ENCODE measurements at places on chromosomes 16 and 17.

GRCh38 chr17:62816282-62816839 lies 8.2 kb upstream of the MARCHF10 start:
- DNase-seq: no peak

DNA sequence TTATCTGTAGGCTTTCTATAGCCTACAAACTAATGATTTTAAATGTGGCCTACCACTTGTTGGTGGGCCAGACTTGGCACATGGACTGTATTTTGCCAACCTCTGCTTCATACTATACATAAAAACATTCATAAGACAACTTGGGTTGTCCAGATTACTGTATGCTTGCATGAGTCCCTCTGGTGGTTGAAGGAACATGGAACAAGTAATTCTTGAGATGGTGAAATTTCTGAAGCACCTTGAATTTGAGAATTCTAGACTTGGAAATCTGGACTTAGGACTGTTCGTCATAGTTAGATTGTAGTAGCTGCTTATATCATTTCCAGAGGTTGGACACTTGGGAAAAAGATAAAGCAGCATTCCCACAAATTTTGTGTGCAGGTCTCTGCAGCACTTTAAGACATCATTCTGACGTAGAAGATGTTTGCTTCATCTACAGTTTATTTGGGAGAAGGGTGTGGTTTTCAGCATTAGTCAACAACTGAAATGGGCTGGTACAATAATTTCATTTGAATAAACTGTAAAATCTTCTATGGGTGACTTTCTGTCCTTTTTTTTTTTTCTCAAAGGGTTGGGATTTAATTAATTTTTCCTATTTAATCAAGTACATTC lies 31.2 kb downstream of the NFATC3 start:
- no peak for DNase-seq

DNA sequence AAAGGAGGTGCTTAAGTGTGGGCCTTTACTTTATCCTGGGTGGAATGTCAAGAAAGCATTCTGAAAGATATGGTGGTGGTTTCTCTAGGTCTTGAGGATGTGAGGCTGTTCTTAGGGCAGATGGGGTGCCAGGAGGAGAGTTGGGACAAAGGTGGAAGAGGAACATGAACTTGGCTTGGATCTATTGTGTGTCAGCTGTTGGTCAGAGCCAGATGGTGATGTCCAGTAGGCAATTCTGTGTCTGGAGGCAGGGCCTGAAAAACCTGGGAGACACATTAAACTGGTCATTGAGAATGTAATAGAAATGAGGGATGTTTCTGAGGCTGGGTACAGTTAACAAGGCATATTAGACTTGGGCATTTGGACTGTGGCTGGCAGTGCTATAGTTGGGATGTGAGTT lies 32.6 kb upstream of the RGS9 start:
- no peak for DNase-seq

DNA sequence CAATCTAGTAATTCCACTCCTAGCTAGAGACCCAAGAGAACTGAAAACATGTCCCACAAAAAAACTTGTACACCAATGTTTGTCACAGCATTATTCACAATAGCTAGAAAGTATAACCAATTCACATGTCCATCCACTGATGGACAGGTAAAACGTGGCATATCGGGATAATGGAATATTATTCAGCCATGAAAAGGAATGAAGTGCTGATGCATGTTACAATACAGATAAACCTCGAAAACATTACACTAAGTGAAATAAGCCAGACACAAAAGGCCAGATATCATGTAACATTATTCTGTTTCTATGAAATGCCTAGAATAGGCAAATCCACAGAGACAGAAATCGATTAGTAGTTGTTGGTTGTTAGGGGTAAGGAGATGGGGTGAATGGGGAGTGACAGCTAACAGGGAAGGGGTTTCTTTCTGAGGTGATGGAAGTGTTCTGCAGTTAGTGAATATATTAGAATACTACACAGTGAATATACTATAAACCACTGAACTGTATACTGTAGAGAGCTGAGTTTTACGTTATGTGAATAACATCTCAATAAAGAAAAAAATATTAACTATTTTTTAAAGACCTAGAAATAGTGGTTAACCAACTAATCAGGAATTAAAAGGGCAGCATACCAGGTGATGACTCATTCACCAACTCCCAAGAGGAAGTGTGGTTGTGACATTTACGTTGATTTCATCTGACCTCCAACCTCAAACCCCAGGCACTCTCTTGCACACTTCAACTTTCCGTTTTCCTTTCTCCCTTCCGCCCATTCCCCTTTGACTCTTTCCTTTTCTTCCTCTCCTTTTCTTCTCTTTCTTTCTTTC lies 48.6 kb downstream of the GAS7 start:
- no peak for DNase-seq

GRCh38 chr17:40341808-40342503 lies 22.6 kb downstream of the GJD3 start:
- no peak for DNase-seq

DNA sequence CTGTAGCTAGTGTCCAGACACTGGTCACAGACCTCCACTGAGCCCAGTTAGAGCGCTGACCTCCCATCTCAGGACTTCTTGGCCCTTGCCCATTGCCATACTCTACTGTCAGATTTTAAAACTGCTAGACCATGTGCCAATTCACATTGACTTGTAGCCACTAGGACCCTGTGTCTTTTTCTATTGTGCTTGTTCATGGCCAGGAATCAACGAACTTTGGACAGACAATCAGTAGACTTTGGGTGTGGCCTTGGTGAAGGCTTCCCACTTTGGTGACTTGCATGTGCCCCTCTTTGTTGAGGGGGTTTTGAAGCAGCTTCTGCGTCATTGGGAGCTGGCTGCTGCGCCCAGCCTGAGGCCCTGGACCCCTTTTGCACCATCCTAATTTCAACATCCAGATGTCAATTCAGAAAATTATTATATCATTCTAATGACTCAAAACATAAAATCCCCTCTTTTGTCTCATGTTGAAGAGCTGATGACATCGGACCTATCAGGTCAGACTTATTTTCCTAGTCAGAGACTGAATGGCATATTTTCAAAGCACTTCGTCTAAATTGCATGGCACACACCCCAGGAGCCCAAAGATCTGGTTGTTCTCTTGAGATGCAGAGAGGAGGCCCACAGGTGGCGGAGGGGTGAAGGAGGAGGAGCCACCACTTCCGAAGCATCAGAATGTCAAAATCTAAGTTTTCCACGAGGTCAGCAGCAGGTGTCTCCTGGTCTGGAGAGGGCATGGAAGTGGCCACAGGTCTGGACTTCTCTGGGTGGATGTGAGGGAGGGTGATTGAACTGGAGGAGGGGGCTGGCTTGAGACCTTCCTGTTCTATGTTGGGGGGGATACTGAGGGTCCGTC lies 93.4 kb upstream of the CBX4 start:
- no peak for DNase-seq

- DNase-seq: no peak
Observed at GRCh38 chr17:12987120-12987519, 30.7 kb downstream of the ELAC2 start.

DNA sequence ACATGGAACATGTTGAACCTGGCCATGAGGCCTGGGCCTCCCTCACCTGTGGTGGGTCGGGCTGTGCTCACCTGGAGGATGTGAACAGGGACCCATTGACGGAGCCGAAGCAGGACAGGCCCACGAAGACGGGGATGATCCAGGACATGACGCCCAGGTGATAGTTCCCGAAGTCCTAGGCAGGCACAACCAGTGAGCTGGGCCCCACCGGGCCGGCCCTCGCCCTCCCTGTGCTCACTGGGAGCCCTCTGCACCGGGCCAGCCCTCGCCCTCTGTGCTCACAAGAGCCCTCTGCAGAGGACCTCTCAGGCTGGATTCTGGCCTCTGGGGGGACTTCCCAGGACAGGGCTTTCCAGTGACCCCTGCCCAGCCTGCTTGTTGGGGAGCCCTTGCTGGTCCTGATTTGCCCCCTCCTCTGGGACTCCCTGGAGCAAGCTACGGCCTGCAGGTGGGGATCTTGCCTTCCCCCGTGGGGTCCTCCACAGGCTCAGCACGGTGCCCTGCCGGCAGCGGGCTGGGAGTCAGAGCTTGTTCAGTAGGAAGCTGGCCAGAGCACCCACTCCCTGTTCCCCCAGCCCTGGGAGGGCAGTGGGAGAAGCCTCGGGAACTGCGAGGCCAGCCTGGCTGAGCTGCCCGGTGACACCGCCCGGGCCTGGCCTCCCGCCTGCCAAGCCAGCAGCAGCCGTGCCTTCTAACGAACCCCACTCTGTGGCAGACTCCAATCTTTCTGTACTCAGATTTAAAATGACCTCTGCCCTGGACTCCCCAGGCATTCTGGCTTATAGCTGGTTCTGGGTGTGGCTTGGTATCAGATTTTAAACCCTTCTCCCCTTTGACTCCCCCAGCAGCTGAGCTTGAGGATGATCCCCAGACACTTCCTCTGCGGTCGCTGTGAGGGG lies 30.4 kb downstream of the SLC7A5 start:
- no peak for DNase-seq

GRCh38 chr16:1545044-1546040 lies 11.9 kb downstream of the TMEM204 start:
- DNase-seq: no peak

DNA sequence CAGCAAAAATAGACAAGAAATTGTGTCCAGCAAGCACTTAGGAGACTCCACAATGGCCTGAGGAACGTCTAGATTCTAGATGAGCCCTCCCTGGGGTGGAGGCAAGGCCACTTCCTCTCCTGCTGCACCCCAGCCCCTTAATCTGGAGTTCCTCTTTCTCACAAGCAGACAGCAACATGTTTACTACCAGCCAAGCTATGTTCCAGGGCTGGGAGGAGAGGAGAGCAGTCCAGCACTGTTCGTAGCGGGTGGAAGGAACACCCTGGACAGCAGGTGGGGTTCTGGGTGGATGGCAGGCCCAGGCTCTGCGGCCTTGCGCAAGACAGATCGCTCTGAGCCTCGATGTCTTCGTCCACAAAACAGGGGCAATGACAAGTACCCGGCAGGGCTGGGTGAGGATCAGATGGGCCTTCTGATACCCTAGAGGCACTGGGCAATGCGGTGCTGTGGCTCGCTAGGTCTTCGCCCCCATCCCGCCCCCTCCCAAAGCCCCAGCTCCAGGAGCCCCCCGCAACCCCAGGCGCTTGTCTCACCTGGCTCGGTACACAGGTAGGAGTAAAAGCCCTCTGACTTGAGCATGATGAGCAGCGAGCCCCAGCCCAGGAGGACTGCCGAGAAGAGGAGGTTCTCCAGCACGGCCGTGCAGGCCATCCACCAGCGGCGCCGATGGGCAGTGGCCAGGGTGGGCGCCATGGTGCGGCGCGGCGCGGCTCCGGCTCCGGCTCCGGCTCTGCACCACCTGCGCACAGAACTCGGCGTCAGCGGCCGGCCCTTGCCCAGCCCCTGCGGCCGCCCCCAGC lies 1.3 kb downstream of the SLC43A2 start:
- no peak for DNase-seq

GRCh38 chr17:82116246-82116645 lies 18.2 kb upstream of the FASN start:
- no peak for DNase-seq

DNA sequence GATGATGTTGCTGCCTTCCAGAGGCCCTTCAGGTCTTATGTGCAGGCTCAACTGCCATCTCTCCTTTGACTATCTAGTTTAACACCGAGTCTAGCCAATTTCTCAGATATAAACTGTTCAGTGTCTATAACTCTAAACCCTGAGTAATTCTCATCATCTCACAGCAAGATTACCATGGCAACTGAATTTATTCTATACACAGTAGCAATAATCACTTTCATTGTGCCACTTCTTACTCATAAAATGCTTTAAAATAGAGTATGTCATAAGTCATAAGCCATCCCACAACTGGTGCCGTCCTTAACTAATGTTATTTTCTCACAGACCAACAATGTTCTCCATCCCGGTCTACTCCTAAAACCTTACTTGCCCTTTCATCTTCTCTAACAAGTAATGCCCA lies 45.0 kb downstream of the SYNRG start:
- no peak for DNase-seq

GRCh38 chr17:794876-795275 lies 12.7 kb downstream of the MRM3 start:
- peak; percentile 51 for DNase-seq

- DNase-seq: no peak
Observed at GRCh38 chr17:62111562-62112171, 46.6 kb upstream of the MED13 start.

- no peak for DNase-seq
Observed at GRCh38 chr17:15406081-15406480, 61.3 kb downstream of the CDRT4 start.

DNA sequence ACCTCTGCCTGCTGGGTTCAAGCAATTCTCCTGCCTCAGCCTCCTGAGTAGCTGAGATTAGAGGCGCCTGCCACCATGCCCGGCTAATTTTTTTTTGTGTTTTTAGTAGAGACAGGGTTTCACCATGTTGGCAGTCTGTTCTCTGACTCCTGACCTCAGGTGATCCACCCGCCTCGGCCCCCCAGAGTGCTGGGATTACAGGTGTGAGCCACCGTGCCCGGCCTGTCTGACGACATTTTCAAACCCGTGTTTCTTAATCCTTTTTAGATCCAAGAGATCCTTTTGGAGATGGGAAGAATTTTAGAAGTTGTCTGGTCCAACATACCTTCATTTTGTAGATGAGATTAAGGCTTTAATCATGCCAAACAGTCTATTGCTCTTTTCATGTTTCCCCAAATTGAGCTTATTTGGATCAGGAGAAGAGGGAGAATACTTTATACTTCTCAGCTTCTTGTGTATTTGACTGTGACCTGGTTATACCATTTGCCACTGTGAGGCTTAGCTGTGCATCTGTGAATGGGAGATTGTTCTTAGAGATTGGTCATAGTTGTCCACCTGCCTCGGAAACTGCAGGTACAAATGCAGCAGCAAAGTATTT lies 25.8 kb downstream of the USP10 start:
- DNase-seq: no peak
